Hematopoietic multipotent progenitor cell (in vitro differentiated cells): ENCODE measurements at places on chromosomes 11 and 22.

DNA sequence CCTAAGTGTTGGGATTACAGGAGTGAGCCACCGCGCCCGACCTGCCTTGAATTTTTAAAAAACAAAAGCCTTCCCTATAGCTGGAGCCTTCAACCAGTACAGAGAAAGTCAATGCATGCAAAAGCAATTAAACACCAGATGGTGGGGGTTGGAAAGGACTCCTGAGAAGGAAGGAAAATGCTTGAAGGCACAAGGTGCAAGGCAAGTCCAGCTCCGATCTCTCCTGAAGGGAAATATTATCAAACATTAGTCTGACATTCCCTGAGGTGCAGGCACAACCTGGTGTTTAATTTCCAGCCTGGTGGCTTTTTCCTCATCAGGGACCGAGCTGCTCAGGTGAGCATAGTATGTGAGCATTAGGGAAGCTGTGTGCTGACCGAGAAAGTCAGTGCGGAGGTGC lies 12.9 kb upstream of the RAPSN start:
- no peak for DNase-seq

DNA sequence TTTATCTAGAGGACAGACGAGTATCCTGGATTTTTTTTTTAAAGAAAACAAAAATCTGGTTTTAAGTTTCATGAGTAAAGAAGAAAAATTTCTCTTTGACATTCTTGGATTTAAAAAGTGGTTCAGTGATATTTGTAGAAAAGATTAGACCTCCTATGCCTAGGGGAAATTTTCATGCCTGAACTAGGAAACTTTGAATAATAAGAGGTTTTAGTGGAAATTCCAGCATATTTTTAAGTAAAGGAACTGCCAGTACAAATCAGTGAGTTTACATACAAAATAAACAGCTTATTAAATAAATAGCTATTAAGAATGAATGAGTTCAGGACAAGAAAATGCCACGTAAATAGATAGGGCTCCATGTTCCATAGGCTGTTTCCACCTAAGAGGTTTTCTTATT lies 17.5 kb downstream of the JAM3 start:
- DNase-seq: no peak

DNA sequence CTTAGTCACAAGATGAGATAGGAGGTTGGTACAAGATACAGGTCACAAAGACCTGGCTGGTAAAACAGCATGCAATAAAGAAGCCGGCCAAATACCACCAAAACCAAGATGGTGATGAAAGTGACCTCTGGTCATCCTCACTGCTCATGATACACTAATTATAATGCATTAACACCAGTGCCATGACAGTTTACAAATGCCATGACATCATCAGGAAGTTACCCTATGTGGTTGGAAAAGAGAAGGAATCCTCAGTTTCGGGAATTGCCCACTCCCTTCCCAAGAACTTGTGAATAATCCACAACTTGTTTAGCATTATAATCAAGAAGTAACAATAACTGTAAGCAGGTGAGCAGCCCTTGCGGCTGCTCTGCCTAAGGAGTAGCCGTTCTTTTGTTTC lies 408.5 kb upstream of the RAG2 start:
- DNase-seq: no peak

DNA sequence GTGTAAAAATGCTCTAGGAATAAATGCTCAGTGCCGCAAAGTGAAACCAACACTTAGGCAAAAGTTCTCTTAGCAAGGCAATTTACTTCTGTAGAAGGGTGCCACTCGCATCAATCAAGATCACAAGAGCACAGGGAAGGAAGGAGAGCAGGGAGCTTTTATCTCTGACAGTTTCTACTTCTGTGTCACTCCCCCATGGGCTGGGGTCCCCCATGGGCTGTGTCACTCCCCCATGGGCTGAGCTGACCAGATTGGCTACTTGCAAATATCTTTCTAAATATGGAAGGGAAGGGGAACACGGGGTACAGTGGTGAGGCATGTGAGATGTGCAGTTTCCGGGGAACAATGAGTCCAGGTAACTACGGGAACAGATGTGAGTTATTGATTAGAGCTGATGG lies 397 bp downstream of the OR52N2 start:
- no peak for DNase-seq

- no peak for DNase-seq
Measured at GRCh38 chr11:45216031-45216430, 69.6 kb downstream of the PRDM11 start.

DNA sequence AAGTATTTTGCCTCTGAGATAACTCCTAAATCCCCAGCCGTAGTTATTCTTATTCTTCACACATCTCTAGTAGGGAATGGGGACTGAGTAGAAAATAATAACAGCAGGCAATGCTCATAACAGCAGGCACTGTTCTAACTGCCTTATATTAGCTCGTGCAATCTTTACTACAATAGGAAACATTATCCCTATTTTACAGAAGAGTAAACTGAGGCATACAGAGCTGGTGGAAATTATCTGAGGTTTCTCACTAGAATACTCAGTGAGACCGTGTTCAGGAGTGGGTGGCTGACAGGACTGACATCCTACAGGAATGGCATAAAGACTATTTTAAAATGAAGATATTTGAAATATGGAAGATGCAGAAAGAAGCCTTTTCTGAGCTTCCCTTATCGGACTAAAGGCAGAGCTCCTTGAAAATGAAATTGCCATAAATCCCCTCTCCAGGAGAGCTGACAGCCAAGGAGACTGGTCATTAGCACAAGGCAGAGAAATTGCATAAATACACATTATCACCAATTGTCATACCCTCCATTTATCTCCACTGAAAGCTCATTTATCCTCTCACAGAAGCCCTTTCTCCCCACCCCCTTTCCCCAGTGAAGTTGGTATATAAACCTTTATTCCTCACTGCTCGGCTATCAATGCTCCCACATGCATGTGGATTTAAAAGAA lies 93.9 kb downstream of the RASSF10 start:
- no peak for DNase-seq

DNA sequence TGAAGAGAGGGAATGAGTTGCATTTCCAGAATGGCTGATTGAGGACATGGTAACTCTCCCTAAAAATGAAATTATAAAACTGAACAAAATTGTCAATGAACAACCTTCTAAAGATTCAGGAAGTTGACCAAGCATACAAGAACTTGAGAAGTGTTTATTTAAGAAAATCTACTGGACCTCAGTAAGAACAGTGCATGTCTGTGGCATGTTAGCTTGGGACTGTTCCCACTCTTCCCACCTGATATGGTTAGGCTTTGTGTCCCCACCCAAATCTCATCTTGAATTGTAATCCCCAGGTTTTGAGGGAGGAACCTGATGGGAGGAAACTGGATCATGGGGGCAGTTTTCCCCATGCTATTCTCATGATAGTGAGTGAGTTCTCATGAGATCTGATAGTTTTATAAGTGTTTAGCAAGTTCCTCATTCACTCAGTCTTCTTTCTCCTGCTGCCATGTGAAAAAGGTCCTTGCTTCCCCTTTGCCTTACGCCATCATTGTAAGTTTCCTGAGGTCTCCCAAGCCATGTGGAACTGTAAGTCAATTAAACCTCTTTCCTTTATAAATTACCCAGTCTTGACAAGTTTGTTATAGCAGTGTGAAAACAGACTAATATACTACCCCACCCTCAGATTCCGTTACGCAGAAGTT lies 15.4 kb downstream of the MS4A13 start:
- no peak for DNase-seq

- no peak for DNase-seq
Measured at GRCh38 chr11:112012874-112013273, 12.3 kb upstream of the DLAT start.

DNA sequence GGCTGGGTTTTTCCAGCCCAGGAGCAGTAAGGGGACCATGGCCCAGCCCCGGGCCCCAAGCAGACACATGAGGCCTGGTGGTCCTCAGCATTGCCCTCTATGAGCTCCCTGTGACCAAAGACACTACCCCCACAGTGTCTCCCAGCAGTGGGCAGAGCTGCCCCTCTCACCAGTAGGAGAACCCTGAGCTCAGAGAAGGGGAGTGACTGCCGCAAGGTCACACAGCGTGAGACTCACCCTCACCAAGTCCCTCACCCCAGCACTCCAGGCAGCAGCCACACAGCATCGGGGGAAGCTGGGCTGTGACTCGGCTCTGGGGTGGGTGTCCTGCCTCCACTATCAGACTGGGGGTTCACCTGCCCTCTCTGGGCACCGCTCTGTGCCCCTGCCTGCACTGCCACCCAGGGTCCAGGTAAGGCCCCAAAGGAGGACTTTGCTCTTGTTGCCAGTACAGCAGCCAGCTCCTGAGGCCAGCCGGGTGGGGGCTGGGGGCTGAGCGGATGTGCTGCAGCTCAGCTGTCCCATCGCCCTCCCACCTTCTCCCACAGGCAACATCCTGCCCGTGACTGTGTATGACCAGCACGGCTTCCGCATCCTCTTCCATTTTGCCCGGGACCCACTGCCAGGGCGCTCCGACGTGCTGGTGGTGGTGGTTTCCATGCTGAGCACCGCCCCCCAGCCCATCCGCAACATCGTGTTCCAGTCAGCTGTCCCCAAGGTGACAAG lies 7.9 kb upstream of the SH3BP1 start:
- DNase-seq: no peak

- no peak for DNase-seq
Measured at GRCh38 chr11:29956076-29956556, 60.7 kb downstream of the KCNA4 start.

DNA sequence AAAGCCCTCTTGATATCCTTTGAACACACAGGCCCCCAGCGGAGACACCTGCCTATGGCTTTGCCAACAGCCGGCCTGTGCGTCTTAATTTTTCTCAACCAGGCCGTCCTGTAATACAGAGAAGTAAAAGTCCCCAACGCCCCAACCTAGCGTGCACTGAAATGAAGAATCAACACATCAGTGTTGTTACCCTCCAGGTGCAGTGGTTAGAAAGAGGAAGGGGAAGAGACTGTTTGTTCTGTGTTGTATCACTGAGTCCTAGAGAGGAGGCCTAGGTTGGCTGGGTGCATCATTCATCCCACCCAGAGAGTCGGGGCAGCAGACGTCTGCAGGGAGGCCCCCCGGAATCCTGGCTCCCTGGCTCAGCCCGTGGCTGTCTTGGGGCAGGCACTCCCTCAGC lies 25.7 kb downstream of the SGSM1 start:
- no peak for DNase-seq

GRCh38 chr11:37718431-37718999 lies 1120.5 kb upstream of the RAG2 start:
- DNase-seq: no peak

DNA sequence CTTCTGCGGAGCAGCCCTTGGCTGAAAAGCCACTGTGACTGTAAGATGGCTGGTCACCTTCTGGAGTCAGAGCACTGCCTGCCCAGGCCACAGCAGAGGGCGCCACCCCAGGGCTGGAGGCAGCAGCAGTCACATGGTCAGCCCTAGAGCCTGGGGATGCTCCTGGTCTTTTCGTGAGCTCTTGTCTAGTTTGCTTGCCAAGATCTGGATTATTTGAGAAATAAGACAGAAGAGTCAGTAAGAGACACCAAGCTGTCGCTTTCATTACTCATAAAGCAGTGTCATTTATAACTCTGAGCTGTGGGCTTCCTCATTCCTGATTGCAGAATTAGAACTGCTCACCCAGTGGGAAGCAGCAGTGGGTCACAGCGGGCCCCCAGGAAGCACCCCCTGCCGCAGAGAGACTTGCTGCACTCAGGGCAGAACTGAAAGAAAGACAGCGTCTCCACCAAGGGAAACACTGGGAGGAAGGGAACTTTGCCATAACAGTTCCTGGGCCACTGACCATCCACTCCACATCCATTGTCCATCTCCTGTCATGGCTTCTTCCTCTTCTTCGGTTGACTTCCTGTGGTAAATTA lies 56.7 kb downstream of the PPP6R2 start:
- DNase-seq: no peak

DNA sequence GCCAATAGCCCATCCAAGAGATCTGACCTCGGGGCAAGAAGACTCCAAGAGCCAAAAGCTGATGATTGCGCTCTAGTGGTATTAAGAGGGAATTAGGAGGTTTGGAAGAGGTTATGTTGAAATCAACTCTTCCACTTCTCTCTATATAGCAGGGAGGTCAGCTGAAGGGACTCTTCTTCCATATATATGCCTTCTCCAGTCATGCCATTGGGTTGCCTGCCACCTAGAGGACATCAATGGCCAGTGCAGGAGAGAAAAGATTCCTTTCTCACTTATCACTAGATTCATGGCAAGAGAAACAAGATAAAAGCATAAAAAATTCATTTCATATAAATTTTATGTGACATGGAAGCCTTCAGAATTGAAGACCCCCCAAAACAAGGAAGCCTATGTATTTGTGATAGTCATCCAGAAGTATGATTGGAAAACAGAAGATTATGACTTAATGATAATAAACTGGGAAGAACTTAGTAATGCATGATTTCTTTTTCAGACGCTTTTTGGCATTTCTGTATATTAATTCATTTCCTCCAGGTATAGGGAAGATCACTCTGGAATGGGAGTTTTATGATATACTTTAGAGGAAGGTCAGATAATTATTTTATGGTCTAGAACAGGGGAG lies 435.1 kb upstream of the DDI1 start:
- DNase-seq: no peak

DNA sequence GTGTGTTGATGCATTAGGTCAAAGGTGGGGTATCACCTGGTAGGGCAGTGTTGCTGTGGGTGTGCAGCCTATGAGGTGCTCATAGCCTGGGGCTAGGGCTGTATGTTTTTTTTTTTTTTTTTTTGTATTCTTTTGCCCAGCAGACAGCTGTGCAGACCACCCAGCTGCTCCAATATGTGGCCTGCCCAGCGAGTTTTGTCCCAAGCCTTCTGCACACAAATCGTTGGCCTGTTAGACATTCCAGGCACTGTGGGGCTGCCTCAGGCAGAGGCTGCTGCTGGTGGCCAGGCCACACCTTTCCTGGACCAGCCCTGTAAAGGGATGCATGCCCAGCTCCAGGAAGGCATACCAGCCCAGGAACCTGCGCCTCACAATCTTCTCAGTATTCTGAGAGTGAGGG lies 348.5 kb downstream of the JRKL start:
- DNase-seq: no peak

DNA sequence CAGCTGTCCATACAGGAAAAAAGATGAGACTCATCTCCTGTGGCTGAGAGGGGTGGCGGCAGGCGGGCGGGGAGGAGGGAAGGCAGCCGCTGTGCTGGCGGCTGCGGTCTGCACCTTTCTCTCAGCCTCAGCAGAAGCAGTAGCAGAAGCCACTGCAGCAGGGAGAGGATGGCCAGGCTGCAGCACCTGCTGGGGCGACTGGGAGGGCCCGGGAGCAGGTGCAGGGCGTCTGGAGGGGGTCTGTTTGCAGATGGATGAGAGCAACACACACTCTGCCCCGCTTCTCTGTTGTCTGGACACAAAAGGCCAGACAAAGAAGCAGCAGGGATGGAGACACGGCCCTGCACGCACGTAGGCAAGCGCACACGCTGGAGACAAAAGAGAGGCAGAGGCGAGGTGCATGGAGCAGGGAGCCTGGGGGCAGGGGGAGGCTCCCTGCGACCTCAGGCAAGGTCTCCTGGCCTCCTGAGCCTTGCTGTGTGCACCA lies 9.3 kb upstream of the MIAT start:
- DNase-seq: no peak

- DNase-seq: no peak
Measured at GRCh38 chr11:83554876-83555275, 268.7 kb upstream of the CCDC90B start.

GRCh38 chr11:16912692-16913111 lies 101.5 kb downstream of the PLEKHA7 start:
- DNase-seq: no peak
